ENCODE measurements at places on chromosomes 13 and 19. TPM values are rescaled to one million over a fixed set of nuclear protein-coding genes. Genes with fewer than 3 reads are reported as not detected.

DNA sequence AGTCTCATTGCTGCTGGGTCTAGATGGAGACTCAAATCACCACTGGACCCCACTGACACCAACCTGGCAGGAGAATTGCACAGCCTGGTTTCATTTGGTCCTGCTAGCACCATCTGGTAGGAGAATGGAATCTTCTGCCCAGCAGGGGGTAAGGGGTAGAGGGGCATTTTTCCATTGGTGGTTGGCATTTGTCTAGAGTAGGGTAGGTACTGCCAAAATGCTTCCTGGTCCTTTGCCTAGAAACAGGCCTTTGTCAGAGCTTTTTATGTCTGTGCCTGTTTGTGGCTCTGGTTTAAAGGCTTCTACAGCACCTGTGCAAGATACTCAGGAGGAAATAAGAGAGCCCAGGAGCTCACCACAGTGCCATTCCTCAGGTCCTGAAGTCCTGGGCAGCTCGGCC, 121.3 kb downstream of the KCTD12 start:
- DNase-seq = no peak

DNA sequence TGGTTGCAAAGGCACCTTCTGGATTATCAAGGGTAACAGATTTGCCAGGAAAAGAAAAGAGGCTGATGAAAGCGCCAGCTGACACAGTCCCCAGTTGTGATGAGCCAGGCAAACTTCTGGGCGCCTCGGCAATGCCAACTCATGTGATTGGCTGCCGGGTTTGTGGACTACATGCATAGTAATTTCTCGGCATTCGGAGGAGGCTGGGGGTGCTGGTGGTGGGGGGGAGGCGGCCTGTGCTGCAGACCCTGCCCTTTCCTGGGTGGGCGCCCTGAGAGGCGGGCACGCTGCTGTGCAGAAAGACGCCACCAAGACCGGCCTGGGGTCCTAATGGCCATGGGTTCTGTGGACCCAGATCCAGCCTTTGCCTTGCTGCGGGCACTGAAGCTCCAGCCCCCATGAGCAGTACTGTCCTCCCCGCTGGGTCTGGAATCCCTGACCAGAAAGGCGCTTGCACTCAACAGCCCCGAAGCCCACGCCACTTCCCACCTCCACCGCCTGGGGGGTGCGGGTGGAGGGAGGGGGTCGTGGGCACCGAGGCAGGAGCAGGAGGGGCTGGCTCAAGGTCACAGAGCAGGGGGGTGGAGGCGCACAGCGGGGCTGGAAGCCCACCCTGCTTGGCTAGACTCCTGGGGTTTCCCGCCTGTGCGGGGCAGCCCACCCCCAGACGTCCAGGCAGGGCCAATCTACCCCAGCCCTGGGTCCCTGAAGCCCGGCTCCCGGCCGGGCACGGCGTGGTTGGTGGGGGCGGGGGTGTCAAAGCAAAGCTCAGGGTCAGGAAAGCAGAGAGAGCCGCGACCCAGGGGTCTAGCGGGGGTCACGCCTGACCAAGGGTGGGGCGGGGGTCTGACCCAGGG, 1.0 kb downstream of the DIRAS1 start:
- DNase-seq = no peak

DNA sequence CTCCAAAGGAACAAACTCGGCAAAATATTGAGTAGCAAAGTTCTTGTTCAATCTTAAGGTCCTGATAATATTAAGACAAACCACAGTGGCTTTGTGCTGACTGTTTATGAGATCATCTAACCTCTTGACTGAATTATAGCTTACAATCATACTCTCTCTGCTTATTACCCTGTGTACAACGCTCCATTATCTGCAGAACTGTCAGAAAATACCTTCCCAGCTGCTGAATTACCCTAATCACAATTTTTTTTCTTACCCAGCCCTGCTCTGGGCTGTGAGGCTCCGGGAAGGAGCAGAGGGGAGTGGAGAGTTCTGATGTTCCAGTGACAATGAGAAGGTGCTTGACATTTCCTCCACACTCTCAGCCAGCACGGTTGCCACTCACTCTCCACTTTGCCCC, 64.8 kb downstream of the DCT start:
- no peak for DNase-seq

DNA sequence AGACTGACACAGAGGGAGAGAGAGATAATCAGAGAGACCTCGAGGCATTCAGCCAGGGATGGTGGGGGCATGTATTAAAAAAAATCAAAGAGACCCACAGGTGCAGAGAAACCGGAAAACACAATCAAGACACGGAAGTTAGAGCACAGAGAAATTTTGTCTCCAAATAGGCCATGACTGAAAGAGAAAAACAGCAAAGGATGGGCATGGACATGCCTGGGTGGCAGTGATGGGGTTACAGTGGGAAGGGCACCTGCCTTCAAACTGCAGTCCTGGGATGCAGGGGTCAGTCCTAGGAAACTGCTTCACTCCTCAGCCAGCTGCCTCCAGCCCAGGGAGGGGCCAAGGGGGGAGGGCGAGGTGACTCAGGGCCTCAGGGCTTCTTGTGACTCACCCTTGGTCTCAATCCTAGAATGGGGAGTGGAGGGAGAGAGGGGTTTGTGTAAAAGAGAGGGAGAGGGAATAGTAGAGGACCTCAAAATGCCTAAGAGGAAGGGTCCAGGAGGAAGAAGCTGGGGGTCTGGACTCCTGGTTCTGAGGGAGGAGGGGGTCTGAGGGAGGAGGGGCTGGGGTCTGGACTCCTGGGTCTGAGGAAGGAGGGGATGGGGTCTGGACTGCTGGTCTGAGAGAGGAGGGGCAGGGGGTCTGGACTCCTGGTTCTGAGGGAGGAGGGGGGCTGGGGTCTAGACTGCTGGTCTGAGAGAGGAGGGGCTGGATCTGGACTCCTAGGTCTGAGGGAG, 3.6 kb upstream of the KCNN4 start:
- peak; percentile 84 for DNase-seq

DNA sequence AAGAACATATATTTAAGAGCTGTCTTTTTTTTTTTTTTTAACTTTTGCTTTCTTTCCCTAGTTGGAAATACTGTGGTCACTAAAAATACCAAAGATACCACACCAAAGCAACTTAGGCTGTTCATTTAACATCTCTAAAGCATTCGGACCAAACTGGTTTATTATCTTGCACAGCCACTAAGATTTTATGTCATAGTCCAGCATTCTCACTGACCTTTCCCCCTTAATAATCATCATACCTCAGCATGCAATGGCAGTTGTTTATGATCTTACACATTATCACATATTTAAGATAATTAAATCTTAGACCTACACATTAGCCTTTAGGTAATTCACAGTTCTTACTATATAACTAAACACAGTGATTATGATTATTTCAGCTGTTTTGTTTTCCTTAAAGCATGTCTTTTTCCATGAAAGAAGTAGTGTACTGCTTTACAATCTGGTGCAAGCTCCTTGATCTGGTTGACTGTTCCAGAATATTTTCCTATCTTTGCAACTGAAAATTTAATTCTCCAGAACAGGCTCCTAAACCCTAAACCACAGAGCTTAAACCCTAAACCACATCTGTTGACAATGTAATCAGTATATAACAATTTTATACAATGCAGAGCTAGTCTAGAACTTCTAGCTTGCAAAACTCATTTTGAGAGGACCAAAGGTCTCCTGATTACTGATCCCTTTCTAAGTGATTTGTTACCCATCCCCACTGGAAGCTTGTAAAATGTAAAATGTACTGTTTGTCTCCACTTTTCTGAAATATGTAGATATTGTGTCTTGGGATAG, 74.2 kb downstream of the CDK8 start:
- no peak for DNase-seq

- no peak for DNase-seq
Observed at GRCh38 chr19:43741075-43741825, 13.5 kb downstream of the SMG9 start.

- peak; percentile 30 for DNase-seq
Observed at GRCh38 chr13:35817642-35818607, 313.3 kb downstream of the DCLK1 start.

- DNase-seq = no peak
Observed at GRCh38 chr13:30685987-30686386, 49.4 kb upstream of the ALOX5AP start.

- DNase-seq = no peak
Observed at GRCh38 chr13:90068658-90069057, 1278.8 kb upstream of the MIR17HG start.

GRCh38 chr19:40155749-40156265, 35.4 kb upstream of the MAP3K10 start:
- DNase-seq = no peak

DNA sequence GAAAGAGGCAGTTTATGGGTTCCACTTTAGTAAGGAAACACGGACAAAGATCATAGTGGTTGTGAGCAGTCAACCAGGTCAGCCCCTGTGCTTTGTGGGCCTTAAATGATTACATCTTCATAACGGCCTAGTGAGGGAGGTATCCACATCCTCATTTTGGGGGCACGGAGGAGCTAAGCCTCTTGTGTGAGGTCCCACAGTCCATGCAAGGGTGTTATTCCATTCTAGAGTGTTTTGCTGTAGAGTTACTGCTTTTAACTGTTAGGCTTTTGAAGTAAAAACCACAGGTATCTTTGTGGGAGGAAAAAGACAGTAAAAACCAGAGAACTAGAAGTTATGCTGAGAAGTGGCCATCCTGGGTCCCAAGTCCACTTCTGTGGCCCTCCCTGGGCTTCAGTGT, 4.0 kb downstream of the NOP53 start:
- DNase-seq = no peak

DNA sequence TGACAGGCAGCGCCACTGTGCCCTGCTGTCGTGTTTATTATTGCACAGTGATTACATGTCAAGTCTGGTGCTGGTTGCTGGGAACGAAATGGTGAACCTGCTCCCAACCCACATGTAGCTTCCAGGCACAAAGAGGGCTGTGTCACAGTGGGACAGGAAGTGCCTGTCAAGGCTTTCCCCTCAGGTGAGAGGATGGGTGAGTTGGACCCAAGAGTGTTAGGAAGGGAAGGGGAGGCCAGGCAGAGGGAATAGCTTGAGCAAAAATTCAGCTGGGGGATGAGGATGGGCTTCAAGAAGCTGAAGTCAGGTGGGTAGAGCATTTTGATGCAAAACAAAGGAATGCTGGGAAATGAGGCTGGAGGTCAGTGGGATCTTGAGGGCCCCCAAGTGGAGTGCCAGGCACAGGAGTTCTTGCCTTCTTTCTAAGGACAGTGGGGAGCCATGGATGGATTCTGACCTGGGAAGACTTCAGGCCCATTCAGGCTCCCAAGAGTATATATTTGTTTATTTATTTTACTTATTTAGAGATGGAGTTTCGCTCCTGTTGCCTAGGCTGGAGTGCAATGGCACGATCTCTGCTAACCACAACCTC, 8.5 kb upstream of the QTRT1 start:
- no peak for DNase-seq

- no peak for DNase-seq
Observed at GRCh38 chr19:51576850-51577249, 5.8 kb downstream of the ZNF175 start.

Gene PIP5K1C
- total RNA-seq = 36.8 TPM

Gene ATP4B
- total RNA-seq = 554 TPM

Gene ZNF121
- 4.1 TPM for total RNA-seq

Gene FGF22
- 0.45 TPM for total RNA-seq

Gene WDR62
- 2.3 TPM for total RNA-seq
